ENCODE measurements at places on chromosomes 16 and 17.
A peak's percentile ranks its signal among the peaks of the same experiment; 100 is the strongest.

DNA sequence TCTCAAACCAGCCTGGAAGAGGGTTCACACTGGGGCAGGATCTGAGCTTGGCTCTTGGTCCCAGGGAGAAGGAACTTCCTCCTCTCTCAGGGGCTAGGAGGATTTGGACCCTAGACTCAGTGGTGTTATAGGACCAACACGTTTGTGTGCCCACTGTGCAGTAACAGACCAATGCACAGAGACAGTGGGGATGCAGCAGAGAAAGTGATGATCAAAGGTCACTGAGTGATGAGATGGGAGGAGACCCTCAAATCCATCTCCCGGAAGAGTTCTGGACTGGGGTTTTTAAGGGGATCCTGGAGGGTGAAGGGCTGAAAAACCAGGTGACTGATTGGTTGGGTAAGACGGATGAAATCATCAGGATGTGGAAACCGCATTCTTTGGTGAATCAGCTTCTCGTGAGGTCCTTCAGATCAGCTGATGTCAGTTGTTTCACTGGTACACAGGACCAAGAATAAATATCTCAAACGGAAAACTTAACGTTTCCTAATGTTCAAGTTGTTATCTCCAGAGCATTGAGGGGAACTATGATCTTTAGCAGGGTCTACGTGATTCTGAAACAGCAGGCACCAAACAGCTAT, 3.3 kb upstream of the VAC14 start:
- DNase-seq, result no peak

GRCh38 chr16:87648236-87648635, 45.9 kb downstream of the JPH3 start:
- DNase-seq, result no peak

- no peak for DNase-seq
Measured at GRCh38 chr16:28304214-28304613, 11.9 kb downstream of the SBK1 start.

- DNase-seq, result no peak
Measured at GRCh38 chr16:64416216-64417005, 705.5 kb downstream of the CDH11 start.

GRCh38 chr16:67649494-67649931, 4.6 kb downstream of the CARMIL2 start:
- DNase-seq, result no peak

DNA sequence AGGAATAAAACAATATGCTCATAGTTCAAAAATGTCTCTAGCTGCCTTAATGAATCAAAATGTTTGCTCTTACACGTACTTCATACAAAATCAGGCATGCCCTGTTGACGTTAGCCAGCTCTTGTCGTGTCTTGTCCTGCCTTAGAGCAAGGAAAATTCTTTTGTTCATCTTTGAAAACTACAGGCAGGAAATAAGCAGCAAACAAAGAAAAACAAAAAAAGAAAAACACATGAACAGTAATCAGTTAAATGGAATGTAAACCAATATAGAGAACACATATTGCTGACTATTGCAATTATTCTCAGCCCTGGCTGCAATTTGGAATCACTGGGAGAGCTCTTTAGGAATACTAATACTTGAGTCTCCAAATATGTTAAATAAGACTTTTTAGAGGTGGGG, 1.7 kb downstream of the CAPNS2 start:
- no peak for DNase-seq

DNA sequence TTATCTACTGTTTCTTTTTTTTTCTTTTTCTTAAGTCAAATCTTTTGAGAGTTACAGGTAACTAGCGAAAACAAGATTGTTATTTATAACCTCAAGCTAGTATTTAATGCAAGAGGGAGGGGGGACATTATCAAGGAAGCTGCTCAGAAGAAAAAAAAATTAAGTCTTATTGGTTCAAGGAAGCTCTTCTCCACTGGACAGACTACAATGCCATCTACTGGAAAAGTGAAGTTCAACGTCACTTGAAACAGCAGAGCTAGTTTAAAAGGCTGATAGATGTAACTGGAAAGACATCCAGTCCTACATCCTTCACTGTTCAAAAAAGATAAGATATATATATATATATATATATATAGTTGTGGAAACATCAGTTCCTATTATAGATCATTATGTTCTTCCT, 418.0 kb upstream of the PSMD7 start:
- no peak for DNase-seq

- no peak for DNase-seq
Measured at GRCh38 chr17:9401434-9401833, 174.2 kb downstream of the STX8 start.

DNA sequence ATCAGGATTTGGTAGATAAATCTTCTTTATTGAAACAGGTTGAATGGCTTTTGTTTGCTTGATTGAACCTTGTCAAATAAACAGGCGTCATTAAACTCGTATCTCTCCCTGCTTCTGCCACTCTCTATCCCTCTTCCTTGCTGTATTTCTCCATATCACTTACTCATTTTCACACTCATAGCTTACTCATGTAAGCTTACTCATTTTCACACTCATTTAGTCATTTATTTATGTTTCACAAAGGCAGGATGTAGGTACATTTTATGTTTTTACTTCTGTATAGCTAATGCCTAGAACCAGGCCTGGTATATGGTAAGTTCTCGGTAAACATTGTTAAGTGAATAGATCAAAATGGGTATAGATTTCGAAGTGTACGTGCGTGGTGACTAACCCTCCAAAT, 450.0 kb downstream of the PMP22 start:
- DNase-seq, result no peak

- no peak for DNase-seq
Measured at GRCh38 chr17:65630502-65630901, 69.1 kb upstream of the AXIN2 start.

DNA sequence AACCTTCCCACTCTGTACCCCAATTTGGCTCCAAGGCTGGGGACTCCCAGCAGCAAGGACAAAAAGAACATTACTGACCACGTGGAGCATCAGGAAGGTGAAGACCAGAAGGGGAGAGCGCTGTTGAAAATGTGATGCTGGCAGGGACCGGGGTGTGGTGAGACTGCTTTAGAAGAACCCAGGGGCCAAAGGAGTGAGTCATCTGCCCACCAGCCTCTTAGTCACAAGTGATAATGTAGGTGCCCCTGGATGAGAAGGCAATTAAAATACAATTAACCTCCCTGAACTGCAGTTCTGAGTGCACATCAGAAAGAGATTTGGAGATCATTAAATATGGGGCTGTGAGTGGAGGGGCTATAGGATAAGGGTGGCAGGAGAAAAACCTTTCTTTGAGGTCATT, 366.6 kb upstream of the CCL2 start:
- no peak for DNase-seq

- DNase-seq, result peak; percentile 78
Measured at GRCh38 chr17:38870259-38871165, 654 bp downstream of the LASP1 start.

- DNase-seq, result no peak
Measured at GRCh38 chr17:79948945-79949655, 86.6 kb downstream of the TBC1D16 start.

DNA sequence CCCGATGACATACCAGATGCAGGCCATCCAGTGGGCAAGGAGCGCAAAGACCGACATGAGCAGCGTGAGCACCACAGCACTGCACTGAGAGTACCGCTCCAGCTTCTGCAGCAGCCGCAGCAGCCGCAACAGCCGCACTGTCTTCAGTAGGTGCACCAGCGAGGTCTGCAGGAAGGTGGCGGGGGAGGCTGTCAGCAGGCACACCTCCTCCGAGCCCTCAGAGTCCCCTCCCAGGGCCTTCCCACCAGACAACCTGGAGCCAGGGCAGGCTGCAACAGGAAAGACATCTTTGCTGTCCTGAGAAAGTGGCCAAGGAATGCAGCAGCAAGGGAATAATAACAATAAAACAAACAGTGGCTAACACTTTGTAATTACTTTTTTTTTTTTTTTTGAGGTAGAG, 9.1 kb downstream of the KCNH4 start:
- no peak for DNase-seq

DNA sequence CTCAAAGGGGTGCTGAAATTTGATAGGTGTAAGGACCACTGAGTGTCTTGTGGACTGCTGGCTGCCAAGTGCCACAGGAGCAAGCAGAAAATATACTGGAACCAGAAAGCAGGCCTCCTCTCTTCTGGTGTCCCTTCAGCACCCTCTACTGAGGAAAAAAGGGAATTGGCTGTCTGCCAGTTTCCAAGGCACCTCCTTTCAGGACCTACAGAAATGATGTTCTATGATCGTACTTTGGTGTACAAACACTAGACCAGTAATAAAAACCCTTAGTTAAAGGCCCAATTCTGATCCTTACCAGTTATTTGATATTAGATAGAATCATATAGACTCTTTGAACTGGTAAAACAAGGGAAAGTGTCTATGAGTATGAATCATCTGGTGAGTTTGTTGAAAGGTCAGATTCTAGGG, 35.8 kb upstream of the BCAS3 start:
- peak; percentile 28 for DNase-seq

DNA sequence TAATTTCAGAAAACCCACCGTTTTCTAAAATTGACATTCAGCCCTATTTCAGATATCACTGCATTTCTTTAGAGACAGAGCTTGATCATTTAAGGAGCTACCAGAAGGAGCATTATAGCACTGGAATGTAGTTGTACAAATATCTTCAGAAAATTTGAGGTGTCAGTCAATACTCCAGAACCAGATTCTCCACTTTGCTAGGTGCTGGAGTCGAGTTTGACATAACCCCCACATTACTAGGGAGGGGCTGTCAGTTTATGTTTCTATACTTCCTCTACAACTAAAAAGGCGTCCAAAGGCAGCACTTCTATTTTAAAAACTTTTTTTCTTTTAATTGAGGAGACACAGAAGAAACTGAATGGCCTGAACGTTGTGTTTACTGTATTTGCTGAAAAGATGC, 892 bp upstream of the KIAA0513 start:
- DNase-seq, result no peak

GRCh38 chr17:50393700-50394099, 3.6 kb downstream of the LRRC59 start:
- DNase-seq, result no peak

DNA sequence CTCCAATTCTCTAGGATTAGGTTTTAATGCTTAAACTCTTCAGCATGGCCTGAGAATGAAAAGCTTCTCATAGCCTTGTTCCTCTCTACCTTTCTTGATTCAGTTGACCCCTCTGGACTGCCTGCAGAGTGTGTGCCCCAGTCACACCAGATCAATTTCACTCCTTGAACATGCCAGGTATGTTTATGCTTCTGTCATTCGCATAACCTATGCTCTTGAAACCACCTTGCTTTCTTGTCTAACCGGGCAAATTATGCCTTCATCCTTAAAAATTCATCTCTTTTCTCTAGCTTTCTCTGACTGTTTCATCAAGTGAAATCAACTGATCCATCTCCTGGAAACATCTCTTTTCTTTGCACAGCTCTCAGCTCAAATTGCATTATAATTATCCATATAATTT, 42.3 kb downstream of the CDH11 start:
- DNase-seq, result no peak

- no peak for DNase-seq
Measured at GRCh38 chr17:21171970-21172510, 41.9 kb downstream of the TMEM11 start.

GRCh38 chr17:31688701-31689100, 170.3 kb downstream of the COPRS start:
- no peak for DNase-seq

- no peak for DNase-seq
Measured at GRCh38 chr17:51165680-51166197, 472 bp upstream of the NME2 start.

GRCh38 chr17:81057079-81057730, 22.3 kb downstream of the BAIAP2 start:
- DNase-seq, result no peak

GRCh38 chr17:38559880-38560230, 45.9 kb downstream of the SRCIN1 start:
- DNase-seq, result no peak

GRCh38 chr17:44256671-44257070, 11.3 kb downstream of the SLC4A1 start:
- DNase-seq, result no peak

DNA sequence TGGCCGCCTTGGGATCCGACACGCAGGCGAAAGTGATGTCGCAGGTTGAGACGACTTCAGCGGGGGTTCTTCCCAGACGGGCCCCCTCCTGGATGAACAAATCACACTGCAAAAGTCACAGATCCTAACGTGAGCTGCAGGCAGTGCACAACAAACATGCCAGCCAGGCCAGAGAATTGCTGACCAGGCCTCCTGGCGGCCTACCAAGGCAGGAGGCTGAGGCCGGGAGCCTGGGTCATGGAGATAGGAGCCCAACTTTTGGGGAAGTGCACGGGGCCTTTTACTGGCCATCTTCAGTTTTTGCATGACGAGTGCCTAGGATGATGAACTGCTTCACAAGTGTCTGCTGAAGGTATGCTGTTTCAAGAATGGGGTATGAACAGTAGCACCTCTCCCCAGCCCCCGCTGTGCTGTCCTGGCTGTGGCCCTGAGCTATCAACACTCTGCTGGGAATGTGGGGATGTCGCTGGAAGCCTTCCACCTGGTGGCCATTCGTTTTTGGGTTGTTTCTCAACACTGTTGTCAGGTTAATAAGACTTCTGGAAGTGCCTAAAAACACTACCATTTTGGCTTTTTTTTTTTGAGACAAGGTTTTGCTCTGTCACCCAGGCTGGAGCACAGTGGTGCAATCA, 12.2 kb upstream of the ROGDI start:
- no peak for DNase-seq

- no peak for DNase-seq
Measured at GRCh38 chr16:31002250-31002700, 8.2 kb downstream of the STX1B start.

- DNase-seq, result no peak
Measured at GRCh38 chr17:68033636-68034451, 1.7 kb upstream of the KPNA2 start.

GRCh38 chr17:36127199-36127893, 23.7 kb downstream of the CCL4 start:
- DNase-seq, result no peak

DNA sequence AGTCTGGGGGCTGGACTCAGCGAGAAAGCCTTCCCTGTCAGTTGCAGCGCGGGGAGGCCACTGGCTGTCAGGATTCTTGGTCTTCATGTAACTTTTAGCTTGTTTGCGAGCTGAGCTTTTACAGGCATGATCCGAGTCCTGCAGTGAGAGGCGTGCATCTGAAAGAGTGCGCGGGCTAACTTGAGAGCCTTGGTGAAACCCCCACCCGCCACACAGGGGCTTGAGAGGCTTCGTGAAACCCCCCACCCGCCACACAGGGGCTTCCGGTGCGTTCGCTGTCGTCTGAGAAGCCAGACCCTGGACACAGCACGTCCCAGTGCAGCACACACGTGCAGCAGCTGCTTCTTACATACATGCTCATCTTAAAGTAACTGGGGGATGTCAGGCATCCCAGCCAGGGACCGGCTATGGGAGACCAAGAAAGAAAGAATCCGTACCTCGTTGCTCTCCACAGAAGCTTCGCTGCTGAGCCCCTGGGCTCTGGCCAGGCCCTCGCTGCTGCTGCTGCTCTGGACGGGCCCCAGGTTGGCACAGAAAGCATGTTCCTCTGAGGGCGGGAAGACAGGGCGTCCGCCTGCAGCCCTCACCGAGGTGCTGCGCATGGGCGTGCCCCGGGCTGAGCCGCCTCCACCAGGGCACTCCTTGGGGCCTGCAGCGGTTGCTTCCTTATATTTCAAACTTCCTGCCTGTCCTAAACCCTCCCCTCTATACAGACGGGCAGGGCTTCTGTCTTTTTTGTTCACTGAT, 7.8 kb downstream of the NUDT16L1 start:
- no peak for DNase-seq

Data from activated naive CD8-positive, alpha-beta T cell treated with anti-CD3 and anti-CD28 coated beads for 36 hours (primary cell).